ENCODE measurements at places on chromosomes 1 and 21.

GRCh38 chr1:164638492-164639202, 79.7 kb downstream of the PBX1 start:
- DNase-seq, result no peak

GRCh38 chr1:242770366-242770765, 245.9 kb upstream of the PLD5 start:
- no peak for DNase-seq

DNA sequence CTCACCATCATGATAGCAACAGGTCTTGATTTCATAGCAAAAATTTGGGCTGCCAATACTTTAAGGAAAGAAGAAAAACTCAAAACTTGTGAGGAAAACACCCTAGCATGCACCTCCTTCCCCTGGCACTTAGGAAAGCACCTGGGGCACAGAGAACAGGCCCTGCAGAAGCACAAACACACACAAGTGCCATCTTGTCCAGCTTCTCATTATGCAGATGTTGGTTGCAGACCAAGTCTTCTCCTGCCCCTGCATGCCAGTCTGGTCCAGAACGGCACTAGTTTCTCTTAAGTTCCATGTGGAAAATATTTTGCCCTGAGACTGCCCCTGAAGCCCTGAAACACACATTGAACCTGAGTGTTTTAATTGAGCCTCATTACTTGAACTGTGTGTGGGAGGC, 6.3 kb upstream of the ETV3 start:
- DNase-seq, result no peak

DNA sequence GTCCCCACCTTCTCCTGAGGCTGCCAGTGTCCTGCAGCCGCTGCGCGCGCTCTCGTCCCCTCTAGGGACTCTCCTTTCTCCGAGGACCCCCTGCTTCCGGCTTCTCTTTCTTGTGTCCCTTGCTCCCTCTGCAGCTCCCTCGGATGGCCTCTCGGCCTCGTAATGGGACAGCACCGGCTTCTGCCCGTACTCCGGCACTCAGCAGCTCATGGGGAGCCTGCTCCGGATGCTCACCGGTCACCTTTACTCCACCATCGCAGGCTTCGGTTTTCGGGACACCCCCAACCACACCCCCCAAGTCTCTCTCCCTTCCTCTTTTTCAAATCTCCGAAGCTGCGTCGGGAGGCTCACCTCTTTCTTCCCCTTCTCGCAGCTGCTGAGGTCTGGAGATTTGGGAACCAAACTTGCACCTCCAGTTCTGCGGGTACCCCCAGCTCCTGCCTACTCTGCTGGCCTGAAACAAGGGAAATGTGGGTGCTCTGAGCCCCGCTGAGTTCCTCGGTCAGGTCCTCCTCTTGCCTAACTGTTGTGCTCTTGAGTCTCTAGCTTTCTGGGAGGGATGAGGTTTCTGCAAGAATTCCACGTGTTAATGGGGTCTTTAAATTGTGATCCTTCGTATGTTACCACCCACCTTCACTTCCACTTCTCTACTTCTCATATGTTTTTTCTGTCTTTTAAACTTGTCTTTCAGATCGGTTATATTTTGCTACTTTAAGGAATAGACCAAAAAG, 930 bp downstream of the CDC14A start:
- DNase-seq, result peak; percentile 47

DNA sequence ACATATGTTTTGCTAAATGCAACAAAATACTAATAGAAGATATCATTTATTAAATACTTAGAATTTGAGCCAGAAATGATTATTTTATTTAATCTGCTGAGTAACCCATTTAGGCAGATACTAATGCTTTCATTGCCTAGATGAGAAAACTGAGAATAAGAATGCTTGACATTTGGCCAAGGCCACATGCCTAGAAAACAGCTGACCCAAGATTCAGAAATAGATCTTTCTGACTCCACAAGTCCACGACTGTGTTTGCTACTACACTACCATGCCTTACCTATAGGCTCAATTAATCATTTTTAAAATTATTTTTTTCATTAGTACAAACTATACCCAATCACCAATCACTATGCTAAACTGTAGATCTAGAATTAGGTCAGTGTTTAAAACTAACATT, 129.7 kb downstream of the ATP1B1 start:
- DNase-seq, result no peak

GRCh38 chr1:186994897-186995296, 166.1 kb downstream of the PLA2G4A start:
- no peak for DNase-seq

GRCh38 chr1:62263006-62263813, 56.0 kb downstream of the KANK4 start:
- DNase-seq, result no peak

GRCh38 chr1:66348776-66349175, 185.2 kb upstream of the SGIP1 start:
- no peak for DNase-seq

- no peak for DNase-seq
Observed at GRCh38 chr1:19617376-19617775, 26.7 kb upstream of the NBL1 start.

DNA sequence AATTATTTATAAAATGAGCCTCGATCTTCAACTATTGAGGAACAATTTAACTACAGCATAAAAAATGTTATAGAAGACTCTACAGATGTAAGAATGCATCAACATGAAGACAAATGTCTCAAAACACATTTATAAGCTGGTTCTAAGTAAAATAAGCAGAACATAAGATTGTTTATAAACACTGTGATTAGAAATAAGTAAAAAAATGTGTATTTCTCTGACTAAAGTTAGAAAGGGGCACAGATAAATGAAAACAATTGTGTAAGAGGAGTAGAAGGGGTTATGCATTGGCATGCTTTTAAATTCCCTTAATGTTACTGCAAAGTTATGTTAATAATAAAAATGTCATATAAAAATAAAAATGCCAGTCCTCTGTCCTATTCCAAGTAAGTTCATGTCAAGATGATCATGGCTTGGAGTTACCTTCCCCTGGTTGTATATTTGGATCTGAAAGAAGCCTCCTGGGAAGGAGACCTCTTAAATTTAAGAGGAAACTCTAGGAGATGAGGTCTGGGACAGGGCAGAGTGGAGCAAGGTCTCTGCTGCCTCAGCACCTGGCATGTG, 70.2 kb upstream of the FAM20B start:
- no peak for DNase-seq

DNA sequence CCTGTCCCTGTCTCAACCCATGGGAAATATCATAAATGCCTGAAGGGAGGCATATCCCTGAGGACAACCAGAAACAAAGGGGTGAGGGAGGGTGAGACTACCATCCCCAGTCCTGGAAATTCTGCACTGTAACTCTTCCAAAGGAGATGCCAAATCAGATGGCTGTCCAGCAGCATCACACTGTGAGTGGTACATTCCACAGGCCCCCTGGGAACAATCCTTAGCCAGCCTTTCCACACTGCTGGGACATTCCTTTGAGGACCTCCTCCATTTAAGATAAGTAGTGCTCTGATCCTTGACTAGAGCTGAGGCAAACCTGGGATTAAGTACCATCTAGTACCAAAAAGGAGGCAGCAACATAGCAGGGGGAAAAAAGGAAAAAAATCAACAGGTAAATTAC, 10.7 kb downstream of the IVL start:
- DNase-seq, result no peak

DNA sequence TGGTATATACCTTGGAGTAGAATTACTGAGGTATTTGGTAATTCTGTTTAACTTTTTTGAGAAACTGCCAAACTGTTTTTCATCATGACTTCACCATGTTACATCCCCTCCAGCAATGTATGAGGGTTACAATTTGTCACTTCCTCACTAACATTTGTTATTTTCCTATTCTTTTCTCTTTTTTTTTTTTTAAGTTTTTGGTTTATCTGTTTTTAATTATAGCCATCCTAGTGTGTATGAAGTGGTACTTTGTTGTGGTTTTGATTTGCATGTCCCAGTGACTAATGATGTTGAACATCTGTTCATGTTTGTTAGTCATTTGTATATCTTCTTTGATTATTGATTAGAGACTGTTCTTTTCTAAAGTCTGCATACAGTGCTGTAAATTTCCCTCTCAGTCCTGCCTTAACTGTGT, 147.3 kb downstream of the HS2ST1 start:
- no peak for DNase-seq

GRCh38 chr1:46689356-46689755, 17.7 kb downstream of the TEX38 start:
- no peak for DNase-seq

DNA sequence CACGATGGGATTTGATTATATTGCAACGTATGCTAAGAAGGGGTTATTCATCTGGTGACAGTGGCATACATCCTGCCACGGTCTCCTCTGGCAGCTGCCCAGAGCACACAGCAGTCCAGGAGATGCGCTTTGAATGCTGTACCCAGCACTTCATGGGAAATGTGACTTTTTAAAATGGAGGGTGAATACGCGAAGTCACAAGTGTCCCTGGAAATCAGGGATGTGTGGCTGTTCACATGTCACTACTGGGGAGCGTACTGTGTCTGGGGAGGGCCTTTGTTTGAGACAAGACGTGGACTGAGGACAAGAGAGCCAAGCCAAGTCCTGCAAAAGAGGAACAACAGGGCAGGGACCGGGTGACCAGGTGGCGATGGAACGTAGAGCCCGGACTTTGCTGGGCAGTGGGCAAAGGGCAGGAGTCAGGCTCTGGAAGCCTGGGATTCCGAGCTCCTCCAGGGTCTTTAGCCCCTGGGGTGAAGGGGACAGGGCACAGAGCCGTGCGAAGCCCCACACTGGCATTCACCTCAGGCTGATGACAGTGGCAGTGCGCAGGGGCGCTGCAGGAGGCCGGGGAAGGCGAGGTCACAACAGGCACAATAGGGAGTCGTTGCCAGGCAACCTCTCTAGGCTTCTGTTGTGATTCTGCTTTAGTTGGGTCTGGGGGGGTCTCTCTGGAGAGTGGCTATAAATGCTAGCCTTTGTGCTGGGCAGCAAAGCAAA, 11.4 kb upstream of the ZBTB21 start:
- DNase-seq, result no peak

DNA sequence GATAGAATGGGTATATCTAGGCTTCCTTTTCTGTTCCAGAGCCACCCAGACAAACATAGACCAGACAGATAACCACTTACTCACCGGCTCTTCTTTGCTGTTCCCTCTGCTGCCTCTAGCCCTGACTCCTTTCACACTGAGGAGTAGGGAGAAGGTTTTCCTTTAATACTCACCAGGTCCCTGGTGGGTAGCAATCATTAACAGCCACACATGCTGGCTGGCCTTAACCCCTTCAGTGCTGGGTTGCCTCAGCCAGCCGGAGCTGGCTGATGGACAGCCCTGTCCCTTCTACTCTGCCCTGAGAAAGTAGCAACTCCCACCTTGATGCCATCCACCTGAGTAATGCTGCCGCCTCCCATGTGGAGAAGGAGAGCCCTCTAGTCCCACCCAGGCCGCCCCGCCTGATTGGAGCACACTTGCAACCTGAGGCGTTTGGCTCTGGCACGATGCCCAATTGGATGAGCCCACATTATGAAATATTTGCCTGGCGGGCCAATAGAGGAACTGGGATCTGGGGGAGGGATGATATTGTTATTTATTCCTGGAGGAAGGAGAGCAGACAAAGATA, 71.6 kb downstream of the PLEKHA6 start:
- no peak for DNase-seq

- no peak for DNase-seq
Observed at GRCh38 chr1:90779573-90779972, 62.5 kb upstream of the BARHL2 start.

Data from dorsolateral prefrontal cortex (tissue), 122 donors.